ENCODE measurements at places on chromosomes 11 and 22.

- DNase-seq: no peak
Measured at GRCh38 chr11:70153133-70153727, 49.9 kb upstream of the FADD start.

DNA sequence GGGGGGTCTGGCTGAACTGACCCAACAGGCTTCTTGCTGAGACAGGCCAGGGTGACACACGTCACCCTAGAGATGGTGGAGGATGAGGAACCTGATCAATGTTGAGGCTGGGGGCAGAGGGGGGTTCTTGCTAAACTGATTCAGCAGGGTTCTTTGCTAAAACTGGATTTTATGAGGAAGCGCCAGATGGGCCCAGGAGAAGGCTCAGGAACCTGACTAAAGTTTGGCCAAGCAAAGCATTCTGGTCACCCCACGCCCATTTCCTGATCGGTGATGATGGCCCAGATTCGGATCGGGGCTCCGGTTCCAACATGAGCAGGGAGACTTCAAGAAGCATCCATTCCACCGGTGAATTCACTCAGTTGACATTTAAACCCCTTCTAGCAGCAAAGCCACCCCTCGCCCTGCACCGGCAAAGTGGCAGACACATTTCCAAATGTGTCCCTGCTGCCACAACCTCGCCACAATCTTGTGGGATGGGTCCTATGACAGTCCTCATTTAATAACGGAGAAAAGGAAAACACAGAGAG lies 34.2 kb upstream of the SLC22A12 start:
- DNase-seq: no peak

DNA sequence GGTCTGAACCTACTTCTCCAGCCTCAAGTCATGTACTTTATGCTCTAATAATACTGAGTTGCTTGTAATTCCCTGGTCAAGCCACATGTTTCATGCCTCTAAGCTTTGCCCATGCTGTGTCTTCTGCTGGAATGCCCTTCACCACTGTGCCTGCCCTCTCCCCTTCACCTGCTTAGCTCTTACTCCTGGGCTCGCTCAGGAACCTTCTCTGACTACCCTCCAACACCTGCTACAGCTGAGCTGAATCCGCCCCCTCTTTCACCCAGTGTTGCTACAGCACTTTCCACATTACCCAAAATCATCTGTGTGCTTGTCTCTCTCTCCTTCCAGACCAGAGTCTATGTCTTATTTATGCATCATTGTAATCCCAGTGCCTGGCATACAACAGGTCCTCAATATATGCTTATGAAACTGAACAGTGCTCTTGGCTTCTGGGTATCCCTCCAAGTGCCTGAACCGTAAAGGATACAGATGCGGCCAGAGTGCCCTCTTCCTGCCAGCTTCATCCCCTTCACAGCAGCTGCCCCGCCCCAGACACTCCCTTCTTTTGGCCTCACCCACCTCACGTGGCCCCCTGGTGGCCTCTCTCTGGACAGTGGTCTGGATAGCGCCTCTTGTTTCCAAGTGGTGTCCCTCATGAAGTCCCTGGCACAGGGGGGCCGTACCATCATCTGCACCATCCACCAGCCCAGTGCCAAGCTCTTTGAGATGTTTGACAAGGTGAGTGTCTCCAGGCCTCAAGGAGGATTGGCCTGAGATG lies 7.1 kb downstream of the ABCG4 start:
- no peak for DNase-seq

- DNase-seq: no peak
Measured at GRCh38 chr22:42697542-42698013, 23.1 kb downstream of the A4GALT start.

DNA sequence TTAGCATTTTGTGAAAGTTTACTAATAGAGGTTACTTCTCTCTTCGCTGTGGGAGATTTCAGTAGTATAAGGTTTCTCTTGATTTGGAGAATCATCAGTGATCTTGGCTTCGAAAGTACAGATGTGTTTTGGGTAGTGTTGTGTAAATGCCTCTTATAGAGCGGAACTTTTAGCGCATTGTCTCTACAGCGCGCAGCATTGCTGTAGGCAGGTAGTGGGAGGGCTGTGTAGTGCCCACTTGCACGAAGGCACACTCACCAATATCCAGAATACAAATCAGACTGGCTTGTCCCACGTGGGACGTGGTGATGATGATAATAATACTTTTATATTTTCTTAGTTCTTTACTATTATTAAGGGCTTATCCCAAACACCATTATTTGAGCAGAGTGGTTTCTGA lies 51.4 kb downstream of the FAM83F start:
- DNase-seq: no peak

GRCh38 chr11:118215262-118215661 lies 9.5 kb downstream of the JAML start:
- no peak for DNase-seq

DNA sequence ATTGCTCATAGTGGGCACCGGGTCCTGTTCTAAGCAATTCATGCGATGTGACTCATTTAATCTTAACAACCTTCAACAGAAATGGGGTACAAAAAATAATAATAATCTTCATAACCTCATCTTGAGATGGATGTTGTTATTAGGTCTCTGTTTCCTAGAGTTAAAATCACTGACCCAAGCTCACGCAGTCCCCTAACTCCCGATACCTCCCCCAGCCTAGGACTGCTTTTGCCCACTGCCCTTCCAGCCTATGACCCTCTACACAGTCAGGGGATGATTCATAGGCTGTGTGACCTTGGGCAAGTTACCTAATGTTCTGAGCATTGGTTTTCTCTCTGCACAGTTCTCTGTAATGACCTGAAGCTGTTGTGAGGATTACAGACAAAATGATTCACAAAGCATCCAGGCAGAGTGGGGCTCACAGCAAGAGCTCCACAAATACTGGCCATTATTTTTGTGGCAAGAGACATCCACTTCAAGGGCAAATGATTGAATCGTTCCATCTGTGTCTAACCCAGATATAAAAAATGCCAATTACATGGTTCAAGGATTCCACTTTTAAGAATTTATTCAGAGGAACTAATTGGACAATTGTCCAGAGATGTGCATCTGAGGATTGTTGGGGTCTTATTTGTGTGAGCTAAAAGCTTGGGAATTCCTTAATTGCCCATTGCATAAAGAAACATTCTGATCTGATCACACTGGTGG lies 20.0 kb downstream of the MTFP1 start:
- DNase-seq: no peak

DNA sequence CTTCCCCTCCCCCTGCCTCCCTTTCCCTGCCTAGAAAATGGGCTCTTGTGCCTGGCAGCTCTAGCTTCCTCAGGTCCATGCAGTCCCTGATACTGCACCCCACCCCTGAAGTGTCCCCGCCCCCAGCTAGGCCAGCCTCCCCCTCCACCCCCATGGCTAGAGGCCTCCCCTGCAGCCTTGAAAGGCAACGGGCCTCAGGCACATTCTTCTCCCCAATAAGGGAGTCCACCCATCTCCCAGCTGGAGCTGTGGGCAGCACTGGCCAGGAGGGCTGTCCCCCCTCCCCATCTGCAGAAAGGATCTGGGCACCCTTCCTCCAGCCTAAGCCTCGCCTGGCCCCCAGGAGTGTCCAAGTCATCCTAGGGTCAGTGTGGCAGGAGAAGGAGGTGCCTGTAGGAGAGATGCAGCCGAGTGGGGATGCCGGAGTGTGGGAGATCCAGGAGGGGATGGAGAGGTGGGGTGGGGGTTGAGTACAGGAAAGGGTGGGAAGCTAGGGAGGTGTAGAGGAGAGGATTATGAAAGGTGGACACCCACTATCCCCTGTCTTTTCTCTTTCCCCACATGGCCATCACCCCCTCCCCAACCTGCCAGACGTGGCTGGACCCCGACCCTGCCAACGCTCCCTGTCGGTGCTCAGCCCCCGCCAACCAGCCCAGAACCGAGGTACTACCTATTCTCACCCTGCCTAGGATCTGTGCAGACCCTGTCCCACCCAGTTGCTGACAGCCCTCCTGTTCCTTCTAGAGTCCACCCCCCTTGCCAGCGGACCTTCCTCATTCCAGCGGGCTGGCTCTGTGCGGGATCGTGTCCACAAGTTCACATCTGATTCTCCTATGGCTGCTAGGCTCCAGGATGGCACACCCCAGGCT lies 9.3 kb downstream of the SMTN start:
- DNase-seq: no peak

DNA sequence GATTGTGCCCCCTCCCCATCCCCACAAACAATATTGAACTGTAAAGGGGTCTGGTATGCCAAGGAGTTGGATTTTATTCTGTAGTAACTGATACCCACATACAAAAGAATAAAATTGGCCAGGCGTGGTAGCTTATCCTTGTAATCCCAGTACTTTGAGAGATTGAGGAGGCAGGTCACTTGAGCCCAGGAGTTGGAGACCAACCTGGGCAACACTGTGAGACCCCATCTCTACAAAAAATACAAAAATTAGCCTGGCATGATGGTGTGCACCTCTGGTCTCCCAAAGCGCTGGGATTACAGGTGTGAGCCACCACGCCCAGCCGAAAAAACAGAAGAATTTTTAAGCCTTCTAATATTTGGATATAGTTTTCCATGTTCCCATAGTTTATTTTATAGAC lies 4.2 kb upstream of the GLB1L3 start:
- no peak for DNase-seq

GRCh38 chr11:131165036-131165435 lies 205.4 kb upstream of the NTM start:
- no peak for DNase-seq

DNA sequence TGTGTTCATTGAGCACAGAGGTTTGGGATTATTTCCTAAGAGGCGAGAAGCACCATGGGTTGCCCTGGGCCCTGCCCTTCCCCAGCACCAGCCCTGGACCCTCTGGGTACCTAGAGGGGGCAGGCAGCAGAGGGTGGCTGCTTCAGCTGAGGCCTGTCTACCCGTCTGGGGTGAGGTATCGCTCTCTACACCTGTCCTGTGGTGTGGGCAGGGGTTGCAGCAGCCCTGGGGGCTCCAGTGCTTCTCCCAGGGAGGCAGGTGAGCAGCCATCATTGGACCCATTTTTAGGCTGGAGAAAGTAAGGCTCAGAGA lies 15.6 kb downstream of the PRDM11 start:
- DNase-seq: no peak

- no peak for DNase-seq
Measured at GRCh38 chr11:1038921-1039320, 2.4 kb upstream of the MUC6 start.

- no peak for DNase-seq
Measured at GRCh38 chr22:26450453-26451185, 21.6 kb downstream of the ASPHD2 start.

DNA sequence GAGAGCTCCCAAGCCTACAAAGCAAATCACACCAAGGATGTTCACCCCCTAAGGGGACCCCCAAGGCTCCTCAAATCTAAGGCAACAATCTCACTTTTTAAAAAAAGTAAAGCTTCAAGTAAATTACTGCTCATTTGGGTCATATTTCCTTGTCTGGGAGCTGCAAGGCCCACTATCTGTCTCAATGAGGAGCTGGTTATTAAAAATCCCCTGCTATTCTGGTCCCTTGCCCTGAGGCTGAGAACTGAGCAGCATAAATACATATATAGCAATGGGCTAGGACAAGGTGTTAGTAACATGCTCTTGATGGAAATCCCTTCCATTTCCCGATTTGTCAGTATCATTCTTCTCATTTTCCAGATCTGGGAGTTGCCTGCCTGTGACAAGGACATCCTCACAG lies 119.2 kb downstream of the ETS1 start:
- DNase-seq: no peak

DNA sequence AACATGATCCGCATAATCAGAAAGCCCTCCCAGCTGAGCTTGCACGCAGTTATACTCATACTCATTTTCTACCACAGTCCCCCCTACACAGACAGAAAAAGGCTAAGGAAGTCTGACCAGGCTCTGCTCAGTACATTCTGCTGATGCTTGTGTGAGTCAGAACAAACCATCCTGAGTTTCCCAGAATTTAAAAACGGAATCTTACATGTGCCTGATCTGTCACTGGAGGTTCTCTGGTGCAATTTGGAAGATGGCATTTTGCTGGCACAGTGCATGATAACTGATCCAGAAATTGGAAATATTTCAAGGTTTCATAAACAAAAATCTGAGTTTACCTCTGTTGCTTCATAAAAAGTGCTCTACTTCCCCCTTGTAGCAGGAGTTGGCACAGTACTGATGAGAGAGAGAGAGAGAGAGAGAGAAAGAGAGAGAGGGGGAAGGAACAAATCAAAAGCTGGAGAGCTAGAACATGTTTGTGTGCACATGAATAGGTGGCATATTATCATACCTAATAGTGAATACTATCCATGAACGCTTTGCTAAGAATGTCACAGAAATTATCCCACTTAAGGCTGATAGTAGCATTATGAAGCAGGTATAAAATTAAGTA lies 1085.3 kb downstream of the DLG2 start:
- DNase-seq: no peak

- DNase-seq: no peak
Measured at GRCh38 chr22:44219101-44219870, 38.6 kb downstream of the PARVG start.

DNA sequence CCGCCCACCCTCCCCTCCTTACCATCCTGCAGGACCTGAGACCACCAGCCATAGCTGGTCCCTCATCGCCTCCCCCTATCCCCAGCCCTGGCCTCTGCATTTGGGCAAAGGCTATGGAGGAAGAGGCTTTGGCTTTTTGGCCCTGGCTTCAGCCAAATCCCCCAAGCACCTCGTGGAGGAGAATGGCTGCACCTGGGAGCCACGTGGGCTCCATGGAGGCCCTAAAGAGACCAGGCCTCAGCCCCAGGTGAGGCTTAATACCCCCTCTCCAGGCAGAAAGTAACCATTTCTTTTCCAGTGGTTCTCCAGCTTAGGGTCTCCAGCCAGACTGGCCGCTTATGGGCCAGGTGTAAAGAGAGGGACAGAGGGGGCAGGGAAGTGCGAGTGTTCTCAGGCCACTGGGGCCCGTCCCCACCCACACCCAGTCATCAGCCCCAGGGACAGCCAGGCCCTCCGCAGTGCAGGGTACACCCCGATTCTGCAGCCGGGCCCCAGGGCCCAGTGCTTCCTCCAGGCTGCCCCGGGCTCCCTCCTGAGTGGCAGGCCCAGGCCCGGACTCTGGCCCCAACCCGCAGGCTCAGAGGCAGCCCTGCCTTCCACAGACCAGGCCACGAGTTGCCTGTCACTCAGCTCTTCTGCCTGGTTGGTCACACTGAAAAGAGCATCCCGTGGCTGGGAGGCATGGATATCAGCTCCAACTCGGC lies 26.4 kb downstream of the CDKN1C start:
- DNase-seq: no peak

GRCh38 chr11:85572056-85572455 lies 55.1 kb downstream of the DLG2 start:
- DNase-seq: no peak

GRCh38 chr22:50621948-50622722 lies 5.8 kb downstream of the ARSA start:
- no peak for DNase-seq

Data from globus pallidus (tissue), 1 donor.